ENCODE measurements at places on chromosomes 5 and 9. TPM values are rescaled to one million over a fixed set of nuclear protein-coding genes. Genes with fewer than 3 reads are reported as not detected.

- H3K36me3 ChIP-seq: peaks cover 58% of the 10 kb centered on the region
- no peak overlapping the region for H3K27ac ChIP-seq
- H3K4me3 ChIP-seq: no peak overlapping the region
- DNase-seq: peak; percentile 65
- H3K4me1 ChIP-seq: no peaks in the 10 kb centered on the region
- no peaks in the 10 kb centered on the region for H3K27me3 ChIP-seq
These were observed 25.8 kb downstream of the DDX46 start for GRCh38 chr5:134784241-134784920.

DNA sequence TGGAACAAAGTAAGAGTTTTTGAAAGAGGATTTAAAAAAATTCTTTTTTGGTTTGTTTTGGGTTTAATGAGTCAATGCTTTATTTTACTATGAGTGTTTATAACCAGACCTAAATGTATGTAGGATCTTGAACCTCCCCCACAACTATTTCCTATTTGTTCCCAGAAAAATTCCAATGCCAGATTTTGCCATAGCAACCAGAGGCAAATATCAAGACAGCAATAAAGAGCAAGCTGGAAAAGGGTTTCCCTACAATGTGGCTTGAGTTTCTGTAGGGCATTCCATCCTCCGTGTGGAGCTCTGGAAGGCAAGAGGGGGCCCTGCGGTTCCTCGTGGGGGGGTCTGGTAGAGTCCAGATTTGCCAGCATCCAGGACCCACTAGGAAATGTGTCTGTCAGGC lies 27.8 kb upstream of the GDNF start:
- no peak overlapping the region for H3K27ac ChIP-seq
- no peaks in the 10 kb centered on the region for H3K27me3 ChIP-seq
- H3K4me1 ChIP-seq: no peaks in the 10 kb centered on the region

DNA sequence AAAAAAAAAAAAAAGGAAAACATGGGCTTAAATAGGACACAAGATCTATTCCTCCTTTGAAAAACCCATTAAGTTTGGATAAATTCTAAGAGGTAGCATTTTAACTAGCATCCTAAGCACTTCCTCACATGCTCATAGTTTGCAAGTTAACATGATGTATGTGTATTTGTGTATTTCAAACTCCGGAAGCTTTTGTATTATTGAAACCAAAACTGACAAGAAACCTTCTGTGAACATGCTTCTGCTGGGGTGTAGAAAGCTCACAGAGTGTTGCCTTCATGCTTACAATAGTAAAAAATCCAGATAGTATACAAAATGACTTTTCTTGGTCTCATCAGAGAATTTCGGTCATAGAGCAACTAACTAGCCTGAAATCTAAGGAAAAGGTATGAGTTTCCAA lies 103.8 kb downstream of the SH3GL2 start:
- no peaks in the 10 kb centered on the region for H3K27me3 ChIP-seq
- no peaks in the 10 kb centered on the region for H3K4me1 ChIP-seq
- no peaks in the 10 kb centered on the region for H3K36me3 ChIP-seq

GRCh38 chr9:16871336-16872151 lies 1.1 kb upstream of the BNC2 start:
- H3K4me3 ChIP-seq: no peak overlapping the region
- H3K27me3 ChIP-seq: peaks cover 37% of the 10 kb centered on the region
- H3K4me1 ChIP-seq: peaks cover 2% of the 10 kb centered on the region
- no peak overlapping the region for H3K27ac ChIP-seq
- DNase-seq: no peak

GRCh38 chr5:180370861-180371641 lies 17.9 kb upstream of the GFPT2 start:
- no peaks in the 10 kb centered on the region for H3K4me1 ChIP-seq
- no peaks in the 10 kb centered on the region for H3K27me3 ChIP-seq
- H3K36me3 ChIP-seq: no peaks in the 10 kb centered on the region
- H3K4me3 ChIP-seq: no peak overlapping the region

GRCh38 chr9:22454016-22454415 lies 7.4 kb downstream of the DMRTA1 start:
- H3K27me3 ChIP-seq: peaks cover 13% of the 10 kb centered on the region
- no peaks in the 10 kb centered on the region for H3K4me1 ChIP-seq
- H3K27ac ChIP-seq: no peak overlapping the region

- peak overlapping the region; percentile 86 for H3K4me3 ChIP-seq
- peak; percentile 86 for DNase-seq
- H3K4me1 ChIP-seq: peaks cover 71% of the 10 kb centered on the region
- H3K27ac ChIP-seq: peak overlapping the region; percentile 71
These were observed 546 bp downstream of the DNAJB5 start for GRCh38 chr9:34989946-34990635.

DNA sequence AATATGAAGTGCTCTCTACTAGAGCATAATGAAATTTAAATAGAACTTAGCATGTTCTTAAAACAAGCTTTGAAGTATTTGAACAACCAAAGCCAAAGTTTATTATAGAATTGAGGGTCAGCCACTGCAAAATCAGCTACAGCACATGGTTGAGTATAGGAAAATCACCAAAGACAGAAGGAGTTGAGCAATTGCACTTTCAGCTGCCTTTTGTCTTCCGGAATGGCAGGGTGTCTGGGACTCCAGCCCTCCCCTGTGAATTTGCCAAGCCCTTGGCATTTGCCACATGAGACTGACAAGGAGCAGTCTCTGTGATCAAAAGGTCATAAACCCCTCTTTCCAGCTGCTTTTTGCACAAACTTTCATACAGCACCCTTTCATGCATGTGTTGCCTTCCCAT lies 8.5 kb upstream of the LURAP1L start:
- no peak overlapping the region for H3K27ac ChIP-seq
- H3K4me1 ChIP-seq: no peaks in the 10 kb centered on the region
- DNase-seq: no peak
- H3K36me3 ChIP-seq: no peaks in the 10 kb centered on the region
- no peak overlapping the region for H3K4me3 ChIP-seq
- no peaks in the 10 kb centered on the region for H3K27me3 ChIP-seq

DNA sequence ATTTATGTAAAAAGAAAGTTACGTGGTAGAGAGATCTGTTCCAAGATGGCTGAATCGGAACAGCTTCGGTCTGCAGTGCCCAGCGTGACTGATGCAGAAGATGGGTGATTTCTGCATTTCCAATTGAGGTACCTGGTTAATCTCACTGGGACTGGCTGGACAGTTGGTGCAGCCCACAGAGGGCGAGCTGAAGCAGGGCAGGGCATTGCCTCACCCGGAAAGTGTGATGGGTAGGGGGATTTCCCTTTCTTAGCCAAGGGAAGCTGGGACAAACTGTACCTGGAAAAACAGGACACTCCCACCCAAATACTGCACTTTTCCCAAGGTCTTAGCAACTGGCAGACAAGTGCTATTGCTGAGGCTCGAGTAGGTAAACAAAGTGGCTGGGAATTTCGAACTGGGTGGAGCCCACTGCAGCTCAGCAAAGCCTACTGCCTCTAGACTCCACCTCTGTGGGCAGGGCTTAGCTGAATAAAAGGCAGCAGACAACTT lies 13.1 kb upstream of the HSD17B4 start:
- DNase-seq: no peak
- H3K27ac ChIP-seq: no peak overlapping the region
- peak overlapping the region; percentile 70 for H3K4me3 ChIP-seq
- peaks cover 11% of the 10 kb centered on the region for H3K4me1 ChIP-seq

DNA sequence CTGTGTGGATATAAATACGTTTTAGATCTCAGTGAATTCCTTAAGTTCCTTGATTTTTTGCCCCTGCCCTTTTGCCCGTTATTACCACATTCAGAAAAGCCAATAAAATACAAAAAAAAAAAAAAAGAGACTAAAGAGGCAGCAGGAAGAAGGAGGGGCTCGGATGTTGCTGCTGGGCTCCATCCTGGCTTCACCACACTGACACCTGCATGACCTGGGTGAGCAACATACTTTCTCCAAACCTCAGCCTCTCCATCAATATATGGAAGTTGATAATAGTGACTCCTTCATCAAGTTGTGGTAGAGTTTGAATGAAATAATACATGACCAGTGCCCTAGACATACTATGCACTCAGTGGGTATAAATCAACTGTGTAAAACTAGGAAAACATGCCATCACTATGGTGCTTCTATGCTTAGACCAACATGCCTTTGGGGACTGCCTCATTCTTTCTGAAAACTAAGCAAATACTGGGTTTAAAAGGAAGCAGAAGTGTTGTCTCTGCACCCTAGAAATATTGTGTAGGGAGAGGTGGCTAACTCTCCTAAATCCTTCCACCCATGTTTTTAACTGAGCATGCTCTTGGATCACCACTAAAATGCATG lies 243.0 kb downstream of the PIK3R1 start:
- peaks cover 13% of the 10 kb centered on the region for H3K27me3 ChIP-seq
- H3K4me1 ChIP-seq: peaks cover 18% of the 10 kb centered on the region
- H3K36me3 ChIP-seq: no peaks in the 10 kb centered on the region
- no peak overlapping the region for H3K4me3 ChIP-seq
- no peak overlapping the region for H3K27ac ChIP-seq

DNA sequence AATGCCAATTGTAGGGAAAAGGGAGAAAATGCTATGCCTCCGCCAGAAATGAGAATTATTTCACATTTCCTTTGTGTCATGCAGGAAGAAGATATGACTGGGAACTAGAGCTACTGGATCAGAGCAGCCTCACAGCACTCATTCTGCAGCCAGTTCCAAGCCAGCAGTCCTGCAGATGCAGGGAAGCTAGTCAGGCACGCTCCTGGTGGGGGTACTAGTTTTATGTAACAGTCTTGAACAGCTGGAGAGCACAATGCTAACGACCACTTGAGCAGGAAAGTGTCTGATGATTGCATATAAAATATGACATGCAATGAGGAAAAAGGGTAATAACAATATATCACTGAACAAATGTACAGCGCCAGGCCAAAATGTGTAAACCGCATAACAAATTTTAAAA lies 21.7 kb downstream of the CDH10 start:
- H3K27ac ChIP-seq: no peak overlapping the region
- H3K27me3 ChIP-seq: no peaks in the 10 kb centered on the region
- H3K36me3 ChIP-seq: no peaks in the 10 kb centered on the region
- no peaks in the 10 kb centered on the region for H3K4me1 ChIP-seq

DNA sequence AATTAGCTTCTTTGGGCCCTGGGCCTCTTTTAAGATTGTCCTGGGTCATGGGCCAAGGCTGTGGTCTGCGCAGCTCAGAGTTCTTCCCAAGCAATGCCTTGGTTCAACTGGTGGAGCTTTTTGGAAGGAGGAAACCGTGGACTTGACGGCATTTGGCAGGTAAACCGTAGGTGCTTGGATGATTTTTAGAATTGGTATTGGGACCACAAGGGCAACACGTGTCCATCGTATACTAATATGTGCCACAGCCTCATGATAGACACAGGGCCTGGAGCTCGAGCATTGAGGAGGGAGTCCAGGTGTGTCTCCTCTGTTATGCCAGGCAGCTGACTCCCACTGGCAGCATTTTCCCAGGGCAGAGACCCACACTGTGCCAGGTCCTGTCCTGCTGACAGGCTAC lies 120.9 kb upstream of the PITX1 start:
- peaks cover 5% of the 10 kb centered on the region for H3K27me3 ChIP-seq
- H3K27ac ChIP-seq: no peak overlapping the region
- no peak for DNase-seq
- no peaks in the 10 kb centered on the region for H3K36me3 ChIP-seq
- no peaks in the 10 kb centered on the region for H3K4me1 ChIP-seq

The CCDC192 gene
- total RNA-seq: not detected

The PCDHB2 gene
- not detected for total RNA-seq

The MRPS30 gene
- 69.3 TPM for total RNA-seq

The OGN gene
- total RNA-seq: not detected

The GLRA1 gene
- not detected for total RNA-seq

The SLC25A2 gene
- total RNA-seq: 0.23 TPM

The FST gene
- total RNA-seq: 0.75 TPM

Measured in activated CD4-positive, alpha-beta T cell treated with anti-CD3 and anti-CD28 coated beads, Interleukin-2, amount 10 ng/mL, durations not matched to agents 24 days and 14 days (primary cell).